Thoracic aorta (tissue), 2 donors: ENCODE measurements at places on chromosomes 7 and 10.
A peak's percentile ranks its signal among the peaks of the same experiment; 100 is the strongest.

GRCh38 chr7:142196066-142196840 is 61.6 kb downstream of the PRSS58 start:
- DNase-seq: no peak

GRCh38 chr7:44059219-44060090 is 5.9 kb downstream of the PGAM2 start:
- no peak for DNase-seq

DNA sequence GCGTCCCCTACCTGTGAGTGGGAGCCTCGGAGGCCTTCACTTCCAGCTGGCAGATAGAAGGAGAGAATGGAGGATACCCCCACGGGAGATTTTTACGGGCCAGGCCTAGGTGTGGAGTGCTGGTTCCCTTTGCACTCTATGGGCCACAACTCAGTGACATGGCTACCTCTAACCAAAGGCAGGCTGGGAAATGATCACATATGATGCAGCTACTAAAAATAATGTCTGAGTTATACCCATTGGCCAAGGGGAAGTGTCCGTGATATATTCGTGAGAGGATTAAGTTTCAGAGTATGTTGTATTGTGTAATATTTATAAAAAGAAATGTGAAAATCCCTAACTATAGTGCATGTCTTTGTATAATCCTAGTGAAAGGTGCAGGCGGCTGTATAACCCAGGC is 13.5 kb upstream of the HIPK2 start:
- DNase-seq: no peak

- DNase-seq: no peak
Measured at GRCh38 chr10:80927419-80928078, 389.8 kb downstream of the SH2D4B start.

DNA sequence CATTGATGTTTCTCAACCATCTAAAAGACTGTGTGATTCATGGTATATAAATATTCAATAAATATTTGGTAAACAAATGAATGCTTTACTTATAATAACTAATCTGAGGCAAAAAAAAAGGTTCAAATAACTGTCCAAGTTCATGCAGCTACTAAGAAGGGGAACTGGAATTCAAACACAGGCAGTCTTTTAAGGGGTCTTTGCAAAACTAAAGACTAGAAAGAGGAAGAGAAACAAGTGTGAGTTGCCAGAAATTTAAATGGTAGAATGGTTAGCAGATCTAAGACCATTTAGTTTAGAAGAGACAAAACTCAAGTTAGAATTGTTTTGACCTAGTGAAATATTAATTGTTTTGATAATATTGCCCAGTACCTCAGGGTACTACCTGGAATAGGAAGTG is 642.0 kb upstream of the LRRN3 start:
- DNase-seq: no peak

- DNase-seq: no peak
Measured at GRCh38 chr7:116113310-116113709, 82.7 kb upstream of the TFEC start.

DNA sequence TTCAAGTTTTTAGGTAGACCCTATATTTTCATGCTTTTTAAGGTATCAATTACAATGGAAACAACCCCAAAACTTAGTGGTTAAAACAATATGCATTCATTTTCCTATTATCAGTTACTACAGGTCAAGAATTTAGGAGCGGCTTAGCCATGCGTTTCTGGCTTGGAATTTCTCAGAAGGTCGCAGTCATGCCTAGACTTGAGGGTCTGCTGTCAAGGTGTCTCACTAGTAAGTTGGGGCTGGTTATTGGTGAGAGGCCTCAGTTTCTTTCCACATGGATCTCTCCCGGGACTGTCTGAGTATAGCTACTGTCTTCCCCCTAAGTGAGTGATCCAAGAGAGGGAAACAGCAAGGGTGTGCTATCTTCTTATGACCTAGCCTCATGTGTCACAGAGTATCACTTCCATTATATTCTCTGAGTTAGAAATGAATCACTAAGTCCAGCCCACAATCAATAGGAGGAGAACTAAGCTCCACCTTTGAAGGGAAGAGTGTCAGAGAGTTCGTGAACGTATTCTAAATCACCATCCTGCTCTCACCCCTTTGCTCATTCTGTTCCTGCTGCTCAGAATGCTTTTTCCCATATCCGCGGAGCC is 80.5 kb downstream of the RTKN2 start:
- no peak for DNase-seq

DNA sequence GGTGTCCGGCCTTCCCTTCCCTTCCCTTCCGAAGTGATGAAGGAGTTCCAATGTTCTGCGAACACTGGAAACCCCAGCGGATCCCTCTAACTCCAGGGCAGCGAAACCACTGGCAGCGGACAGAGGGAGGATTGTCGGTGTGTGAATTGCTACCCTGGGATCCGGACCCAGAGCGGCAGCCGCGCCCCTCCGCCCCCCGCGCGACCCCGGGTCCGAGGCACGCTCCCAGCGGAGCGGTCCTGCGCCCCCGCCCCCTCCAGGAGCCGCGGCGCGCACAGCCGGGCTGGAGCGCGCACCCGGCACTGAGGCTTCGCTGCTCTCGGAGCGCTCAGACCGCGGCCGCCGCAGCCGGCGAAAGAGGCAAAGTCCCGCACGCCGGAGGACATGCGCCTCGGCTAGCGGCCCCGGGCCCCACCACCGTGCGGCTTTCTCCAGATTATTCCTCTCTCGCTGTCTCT is at the start of gene PTPRZ1:
TSS of gene PTPRZ1 (plus strand) at position 331 of the 458 bp plus-strand sequence. CDS start 339 bp downstream, outside the sequence.
- no peak for DNase-seq

DNA sequence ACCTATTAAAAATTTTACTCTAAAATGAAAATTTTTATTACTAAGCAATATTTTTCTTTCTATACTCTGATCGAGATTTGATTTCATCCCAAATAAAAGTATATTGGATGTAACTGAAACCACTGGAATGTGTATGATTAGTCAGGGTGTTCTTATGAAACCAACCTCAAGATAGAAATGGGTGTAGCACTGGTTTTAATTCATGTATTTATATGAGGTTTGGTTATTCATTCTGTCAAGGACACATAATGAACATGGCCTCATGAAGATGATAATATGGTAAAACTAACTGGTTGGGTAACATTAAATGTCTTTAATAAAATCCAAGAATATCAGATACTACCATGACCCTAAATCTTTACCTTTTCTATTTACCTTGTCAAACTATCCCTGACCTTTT is 197.7 kb downstream of the SEMA3A start:
- DNase-seq: no peak

- no peak for DNase-seq
Measured at GRCh38 chr7:70208236-70209063, 610.2 kb downstream of the AUTS2 start.

DNA sequence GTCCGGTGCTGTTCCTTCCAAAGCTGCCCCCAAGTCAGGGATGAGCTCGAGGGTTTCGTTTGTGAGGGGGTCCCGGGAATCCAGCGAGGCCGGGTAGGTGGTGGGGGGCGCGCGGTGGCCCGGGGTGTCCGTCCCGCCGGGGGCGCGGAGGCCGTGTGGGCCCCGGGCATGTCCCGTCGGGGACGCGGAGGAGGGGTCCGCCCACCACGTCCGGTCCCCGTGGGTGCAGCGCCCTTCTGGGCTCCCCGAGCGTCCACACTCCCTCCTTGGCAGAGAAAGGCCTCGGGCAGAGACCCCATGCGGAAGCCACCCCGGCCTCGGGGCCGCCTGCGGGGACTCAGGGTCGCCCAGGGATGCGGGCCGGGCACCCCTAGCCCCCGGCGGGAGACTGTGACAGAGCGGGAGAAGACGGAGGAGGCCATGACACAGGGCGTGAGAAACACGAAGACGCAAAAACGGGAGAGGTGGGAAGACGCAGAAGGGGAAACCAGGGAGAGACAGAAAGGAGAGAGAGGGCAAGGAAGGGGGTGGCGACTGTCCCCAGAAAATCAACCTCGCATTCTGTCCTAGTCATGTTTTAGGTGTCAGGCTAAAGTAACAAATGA is 640 bp upstream of the ZNF425 start:
- peak; percentile 2 for DNase-seq
